ENCODE measurements at places on chromosomes 1 and 21.

DNA sequence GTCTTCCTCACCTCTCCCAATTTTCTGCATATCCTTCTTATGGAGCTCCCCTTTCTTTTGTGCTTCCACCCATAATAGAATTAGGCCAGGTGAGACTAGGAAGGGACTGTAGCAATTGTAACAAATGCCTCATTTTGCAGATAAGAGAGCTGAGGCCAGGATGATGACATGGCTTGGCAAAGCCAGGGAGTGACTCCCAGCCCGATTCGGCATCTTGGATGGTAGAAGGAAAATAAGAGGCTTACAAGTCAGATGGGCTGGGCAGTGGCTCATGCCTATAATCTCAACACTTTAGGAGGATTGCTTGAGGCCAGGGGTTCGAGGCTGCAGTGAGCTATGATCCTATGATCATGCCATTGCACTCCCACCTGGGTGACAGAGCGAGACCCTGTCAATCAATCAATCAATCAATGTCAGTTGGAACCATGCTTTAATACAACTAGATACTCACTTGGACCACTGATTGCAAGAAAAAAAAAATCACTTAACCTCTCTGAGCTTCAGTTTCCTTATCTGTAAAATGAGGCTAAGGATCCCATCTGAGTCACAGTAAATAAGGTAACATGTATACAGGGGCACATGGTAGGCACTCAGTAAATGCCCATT is 51.6 kb downstream of the PLEKHA6 start:
- DNase-seq = no peak

GRCh38 chr1:70025846-70026245 is 179.5 kb downstream of the LRRC40 start:
- DNase-seq = no peak

GRCh38 chr1:83942914-83943313 is 56.0 kb downstream of the TTLL7 start:
- no peak for DNase-seq

GRCh38 chr1:85275701-85276214 is 674 bp downstream of the BCL10 start:
- peak; percentile 41 for DNase-seq

- DNase-seq = no peak
These were observed 31.5 kb downstream of the TNFSF4 start for GRCh38 chr1:173175514-173176145.

DNA sequence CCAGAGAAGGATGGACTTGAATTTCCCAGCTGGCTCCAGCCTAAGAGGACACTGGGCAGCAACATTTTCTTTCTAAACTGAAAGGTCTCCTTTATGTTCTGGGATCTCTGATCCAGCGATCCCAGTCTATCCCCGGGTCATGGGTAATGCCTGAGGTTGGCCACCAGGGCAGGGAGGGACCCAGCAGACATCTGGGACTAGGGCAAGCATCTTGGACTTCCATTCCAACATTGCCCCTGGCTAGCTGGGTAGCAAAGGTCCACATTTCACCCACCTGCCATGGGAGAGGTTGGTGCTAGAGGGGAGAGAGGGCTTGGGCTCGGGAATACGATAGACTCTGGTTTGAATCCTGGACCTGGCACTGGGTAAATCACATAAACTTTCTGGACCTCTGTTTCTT is 84.6 kb downstream of the LRRN2 start:
- no peak for DNase-seq

GRCh38 chr1:62436039-62436465 is 797 bp upstream of the USP1 start:
- no peak for DNase-seq

DNA sequence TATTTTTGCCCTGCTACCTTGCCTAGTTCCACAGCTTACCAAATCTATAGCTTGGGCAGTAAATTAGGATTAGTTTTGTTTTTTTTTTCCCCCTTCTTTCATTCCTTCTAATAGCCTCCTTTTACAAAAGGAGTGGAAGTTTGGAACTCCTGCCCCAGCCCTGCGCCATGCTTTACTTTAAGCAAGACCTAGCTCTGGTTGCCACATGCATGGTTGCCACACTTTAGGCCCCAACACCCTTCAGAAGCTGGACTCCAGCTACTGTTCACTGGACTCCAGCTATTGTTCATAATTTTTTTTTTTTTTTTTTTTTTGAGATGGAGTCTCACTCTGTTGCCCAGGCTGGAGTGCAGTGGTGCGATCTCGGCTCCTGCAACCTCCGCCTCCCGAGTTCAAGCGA is 115.8 kb downstream of the NR5A2 start:
- no peak for DNase-seq

GRCh38 chr1:230827081-230827681 is 41.1 kb downstream of the C1orf198 start:
- DNase-seq = no peak

- no peak for DNase-seq
These were observed 12.5 kb downstream of the MECR start for GRCh38 chr1:29218223-29218622.

DNA sequence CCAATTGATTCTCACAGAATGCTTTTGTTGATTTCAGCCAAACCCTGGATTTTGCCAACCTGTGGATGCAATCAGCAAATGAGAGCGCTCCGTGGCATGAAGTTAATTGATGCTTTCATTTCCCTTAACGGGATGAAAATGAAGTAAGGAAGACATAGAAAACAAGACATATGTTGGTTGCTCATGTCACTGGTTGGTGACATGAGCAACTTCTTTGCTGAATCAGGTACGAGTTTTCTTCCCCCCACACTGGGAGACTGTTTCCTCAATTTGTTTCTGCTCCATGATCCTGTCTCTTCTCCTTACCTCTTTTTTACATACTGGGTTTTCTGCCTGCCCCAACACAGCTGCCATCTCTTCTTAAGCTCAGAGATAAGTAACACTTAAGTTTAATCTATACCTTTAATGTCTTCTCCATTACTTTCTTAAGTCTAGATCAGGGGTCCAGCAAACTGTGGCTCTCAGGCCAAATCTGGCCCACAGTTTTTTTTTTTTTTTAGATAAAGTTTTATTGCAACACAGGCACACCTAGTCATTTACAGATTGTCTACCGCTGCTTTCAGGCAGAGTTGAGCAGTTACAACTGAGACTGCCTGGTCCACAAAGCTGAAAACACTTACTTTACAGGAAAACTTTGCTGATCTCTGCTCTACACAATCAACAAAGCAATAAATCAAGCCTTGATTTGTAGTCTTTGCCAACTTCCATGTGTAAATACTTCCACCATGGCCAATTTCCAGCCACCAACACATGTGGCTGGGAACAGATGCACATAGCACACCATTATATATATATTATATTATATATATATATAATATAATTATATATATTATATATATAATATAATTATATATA is 13.3 kb downstream of the GPR157 start:
- DNase-seq = no peak

GRCh38 chr1:94940738-94941137 is 13.8 kb upstream of the CNN3 start:
- DNase-seq = no peak

- DNase-seq = no peak
These were observed 29.8 kb upstream of the ZBTB21 start for GRCh38 chr21:42039911-42040351.

DNA sequence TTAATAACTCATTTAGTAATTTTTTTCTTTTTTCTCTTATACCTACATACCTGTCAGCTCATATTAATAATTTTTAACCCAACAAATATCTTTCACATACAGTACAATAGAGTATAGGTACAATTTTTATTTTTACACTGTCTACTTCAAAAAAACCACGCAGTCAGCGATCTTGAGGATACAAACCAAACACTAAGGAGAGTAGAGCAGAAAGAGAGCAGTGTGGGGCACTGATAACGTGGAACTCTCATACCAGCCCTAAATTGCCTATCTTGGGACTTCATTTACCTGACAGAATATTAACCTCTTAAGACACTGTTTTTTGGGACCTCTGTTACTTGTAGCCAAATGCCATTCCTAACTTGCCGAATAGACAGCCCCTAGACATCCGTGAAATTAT is 5.5 kb downstream of the TRMT1L start:
- no peak for DNase-seq

- DNase-seq = no peak
These were observed 48.4 kb upstream of the RUNX3 start for GRCh38 chr1:24978383-24979032.

DNA sequence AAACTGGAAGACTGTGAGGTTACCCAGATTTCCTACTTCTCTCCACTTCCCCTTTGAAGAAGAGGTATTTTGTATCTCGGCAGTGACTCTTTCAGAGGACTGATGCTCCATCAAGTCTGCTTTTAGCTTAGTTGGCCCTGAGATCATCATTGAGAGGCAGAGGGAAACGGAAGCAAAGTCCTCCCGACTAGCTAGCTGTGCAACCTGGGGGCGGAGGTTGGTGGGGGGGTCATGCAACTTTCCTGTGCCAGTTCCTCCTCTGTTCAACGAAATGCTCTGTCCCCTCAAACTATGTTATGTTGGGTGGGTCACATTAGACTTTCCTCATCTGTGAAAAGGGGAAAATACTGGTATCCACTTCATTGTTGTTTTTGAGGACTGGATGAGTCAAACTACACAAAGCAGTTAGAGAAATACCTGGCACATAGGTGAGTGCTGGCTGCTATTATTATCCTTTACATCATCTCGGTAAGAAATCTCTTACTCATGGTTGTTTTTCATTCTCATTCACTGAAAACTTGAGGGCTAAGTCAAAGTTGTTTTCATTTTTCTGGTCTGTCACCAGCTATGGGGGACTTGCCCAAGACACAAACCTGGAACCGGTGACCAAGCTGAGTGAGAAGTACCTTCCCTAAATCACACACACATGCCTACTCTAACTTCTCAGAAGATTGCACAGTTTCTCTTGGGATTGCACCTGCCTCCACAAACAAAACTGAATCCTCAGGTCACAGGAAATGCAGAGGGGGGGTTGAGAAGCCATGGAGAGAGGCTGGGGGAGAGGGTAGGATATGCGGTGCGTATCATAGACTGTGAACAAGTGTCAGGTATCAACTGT is 83.3 kb downstream of the ABCA4 start:
- peak; percentile 19 for DNase-seq

- no peak for DNase-seq
These were observed 31.4 kb downstream of the KCND3 start for GRCh38 chr1:111958075-111958474.

Measured in GM20000 (cell line).